CD8-positive, alpha-beta memory T cell (primary cell): ENCODE measurements at places on chromosomes 16 and 17.
A peak's percentile ranks its signal among the peaks of the same experiment; 100 is the strongest.

DNA sequence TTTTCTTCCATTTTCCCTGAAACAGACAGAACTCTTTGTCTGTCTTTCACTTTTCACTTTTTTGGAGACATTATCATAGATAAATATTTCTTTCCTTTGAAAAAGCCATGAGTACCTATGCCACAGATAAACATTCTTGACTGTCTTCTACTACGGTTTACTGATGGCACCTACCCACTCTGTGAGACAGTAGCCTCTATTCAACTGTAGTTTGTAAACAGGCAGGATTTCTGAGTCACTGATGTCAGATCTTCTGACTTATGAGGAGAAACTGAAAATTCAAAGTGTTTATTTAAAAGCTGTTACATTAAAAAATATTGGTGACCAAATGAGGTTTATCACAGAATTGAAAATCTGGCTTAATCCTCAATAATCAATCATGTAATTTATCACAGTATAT lies 658.4 kb downstream of the TOX3 start:
- no peaks in the 10 kb centered on the region for H3K4me1 ChIP-seq
- H3K27me3 ChIP-seq = no peaks in the 10 kb centered on the region
- H3K4me3 ChIP-seq = no peak overlapping the region
- DNase-seq = no peak
- H3K27ac ChIP-seq = no peak overlapping the region

GRCh38 chr17:37440424-37440823 lies 33.7 kb downstream of the TADA2A start:
- no peak for DNase-seq
- H3K36me3 ChIP-seq = peaks cover 42% of the 10 kb centered on the region
- H3K4me3 ChIP-seq = no peak overlapping the region
- no peak overlapping the region for H3K27ac ChIP-seq

- no peaks in the 10 kb centered on the region for H3K27me3 ChIP-seq
- H3K27ac ChIP-seq = no peak overlapping the region
- DNase-seq = no peak
- no peaks in the 10 kb centered on the region for H3K36me3 ChIP-seq
- H3K4me3 ChIP-seq = no peak overlapping the region
Observed at GRCh38 chr17:55110521-55110920, 142.0 kb downstream of the STXBP4 start.

DNA sequence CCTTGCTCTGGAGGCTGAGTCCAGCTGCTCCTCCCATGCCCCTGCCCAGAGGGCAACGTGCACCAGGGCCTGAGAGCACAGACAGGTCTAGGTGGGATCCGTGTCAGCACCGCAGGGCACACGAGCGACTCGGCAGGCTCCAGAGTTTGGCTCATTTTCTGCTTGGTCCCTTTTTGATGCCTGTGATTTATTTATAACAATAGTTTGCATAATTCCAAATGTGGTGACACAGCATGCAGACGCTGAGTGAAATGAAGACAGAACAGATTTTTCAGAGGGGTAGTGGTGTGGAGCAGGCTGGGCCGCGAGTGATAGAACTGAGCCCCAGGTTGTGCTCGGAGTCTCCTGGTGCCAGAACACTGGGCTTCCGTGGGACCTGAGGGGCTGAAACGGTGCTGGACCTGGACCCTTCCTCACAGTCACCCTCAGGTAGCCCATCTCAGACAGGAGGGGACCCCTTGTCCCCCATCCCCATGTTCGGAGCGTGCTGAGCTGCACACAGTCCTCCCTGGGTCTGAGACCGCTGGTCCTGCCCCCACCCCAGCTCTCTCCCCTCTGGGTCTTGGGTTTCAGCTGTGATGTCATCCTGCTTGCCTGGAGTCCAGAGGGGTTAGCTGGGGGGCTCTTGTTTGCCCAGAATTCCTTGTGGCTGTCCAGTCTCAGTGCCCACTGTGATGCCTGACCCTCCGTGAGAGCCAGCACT lies 95.9 kb downstream of the METRNL start:
- no peaks in the 10 kb centered on the region for H3K4me1 ChIP-seq
- no peaks in the 10 kb centered on the region for H3K27me3 ChIP-seq
- H3K4me3 ChIP-seq = no peak overlapping the region
- no peaks in the 10 kb centered on the region for H3K36me3 ChIP-seq
- H3K27ac ChIP-seq = no peak overlapping the region

DNA sequence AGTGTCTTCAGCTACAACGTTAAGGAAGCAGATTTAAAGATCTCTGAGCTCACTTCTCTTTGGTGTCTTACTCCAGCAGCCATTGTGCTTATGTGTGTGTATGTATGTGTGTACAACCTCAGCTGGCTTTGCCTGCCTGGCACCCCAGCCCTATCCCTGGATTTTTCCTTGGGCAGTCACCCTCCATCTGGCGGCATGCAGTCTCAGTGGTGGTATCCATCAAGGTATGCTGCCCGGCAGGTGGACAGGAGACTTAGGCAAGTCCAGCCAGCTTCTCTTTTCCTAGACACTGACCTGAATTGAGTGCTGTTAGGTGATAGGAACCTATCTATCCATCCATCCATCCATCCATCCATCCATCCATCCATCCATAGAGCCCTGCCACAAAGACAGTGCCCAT lies 280.8 kb upstream of the CCL2 start:
- no peak for DNase-seq
- H3K4me3 ChIP-seq = no peak overlapping the region
- no peak overlapping the region for H3K27ac ChIP-seq
- H3K4me1 ChIP-seq = peaks cover 4% of the 10 kb centered on the region
- no peaks in the 10 kb centered on the region for H3K36me3 ChIP-seq

GRCh38 chr17:42276609-42277341 lies 584 bp upstream of the STAT5B start:
- no peaks in the 10 kb centered on the region for H3K27me3 ChIP-seq
- peak overlapping the region; percentile 65 for H3K4me3 ChIP-seq
- DNase-seq = peak; percentile 21
- H3K4me1 ChIP-seq = peaks cover 42% of the 10 kb centered on the region
